ENCODE measurements at places on chromosomes 6 and 20. TPM values are rescaled to one million over a fixed set of nuclear protein-coding genes. Genes with fewer than 3 reads are reported as not detected.

The DZANK1 gene
- total RNA-seq = 6.5 TPM

- H3K27ac ChIP-seq = peak overlapping the region; percentile 18
- no peak for DNase-seq
- H3K27me3 ChIP-seq = no peaks in the 10 kb centered on the region
- no peaks in the 10 kb centered on the region for H3K36me3 ChIP-seq
These were observed 22.6 kb upstream of the BTN3A2 start for GRCh38 chr6:26342106-26343004.

GRCh38 chr6:113884011-113884410 is 26.9 kb downstream of the MARCKS start:
- no peak overlapping the region for H3K27ac ChIP-seq
- no peaks in the 10 kb centered on the region for H3K4me1 ChIP-seq
- DNase-seq = no peak
- H3K4me3 ChIP-seq = no peak overlapping the region
- H3K36me3 ChIP-seq = no peaks in the 10 kb centered on the region

GRCh38 chr6:85772641-85773040 is 130.0 kb upstream of the SYNCRIP start:
- H3K36me3 ChIP-seq = peaks cover 6% of the 10 kb centered on the region
- no peak for DNase-seq
- no peaks in the 10 kb centered on the region for H3K4me1 ChIP-seq
- H3K27ac ChIP-seq = no peak overlapping the region
- peaks cover 3% of the 10 kb centered on the region for H3K27me3 ChIP-seq

- H3K27me3 ChIP-seq = peaks cover 14% of the 10 kb centered on the region
- no peaks in the 10 kb centered on the region for H3K36me3 ChIP-seq
- DNase-seq = no peak
- no peaks in the 10 kb centered on the region for H3K4me1 ChIP-seq
- no peak overlapping the region for H3K4me3 ChIP-seq
These were observed 17.7 kb upstream of the STX16 start for GRCh38 chr20:58633161-58634053.

GRCh38 chr20:33630507-33630906 is 31.6 kb upstream of the C20orf144 start:
- no peak overlapping the region for H3K27ac ChIP-seq
- no peaks in the 10 kb centered on the region for H3K27me3 ChIP-seq
- H3K4me3 ChIP-seq = no peak overlapping the region
- H3K4me1 ChIP-seq = no peaks in the 10 kb centered on the region
- DNase-seq = no peak

The BLCAP gene
- total RNA-seq = 39.3 TPM

The DUSP15 gene
- not detected for total RNA-seq

- no peak for DNase-seq
- H3K4me3 ChIP-seq = no peak overlapping the region
- H3K27me3 ChIP-seq = no peaks in the 10 kb centered on the region
- no peaks in the 10 kb centered on the region for H3K36me3 ChIP-seq
These were observed 64.2 kb upstream of the SLC35B3 start for GRCh38 chr6:8499540-8499939.

- no peaks in the 10 kb centered on the region for H3K4me1 ChIP-seq
- no peak for DNase-seq
- H3K36me3 ChIP-seq = no peaks in the 10 kb centered on the region
These were observed 135.9 kb downstream of the MYLK4 start for GRCh38 chr6:2614846-2615245.

The TFAP2A gene
- total RNA-seq = 0.31 TPM

GRCh38 chr6:9977411-9977810 is 437.5 kb downstream of the TFAP2A start:
- H3K4me3 ChIP-seq = no peak overlapping the region
- DNase-seq = no peak
- no peaks in the 10 kb centered on the region for H3K36me3 ChIP-seq

The ME1 gene
- 1.3 TPM for total RNA-seq

The OPN5 gene
- not detected for total RNA-seq

DNA sequence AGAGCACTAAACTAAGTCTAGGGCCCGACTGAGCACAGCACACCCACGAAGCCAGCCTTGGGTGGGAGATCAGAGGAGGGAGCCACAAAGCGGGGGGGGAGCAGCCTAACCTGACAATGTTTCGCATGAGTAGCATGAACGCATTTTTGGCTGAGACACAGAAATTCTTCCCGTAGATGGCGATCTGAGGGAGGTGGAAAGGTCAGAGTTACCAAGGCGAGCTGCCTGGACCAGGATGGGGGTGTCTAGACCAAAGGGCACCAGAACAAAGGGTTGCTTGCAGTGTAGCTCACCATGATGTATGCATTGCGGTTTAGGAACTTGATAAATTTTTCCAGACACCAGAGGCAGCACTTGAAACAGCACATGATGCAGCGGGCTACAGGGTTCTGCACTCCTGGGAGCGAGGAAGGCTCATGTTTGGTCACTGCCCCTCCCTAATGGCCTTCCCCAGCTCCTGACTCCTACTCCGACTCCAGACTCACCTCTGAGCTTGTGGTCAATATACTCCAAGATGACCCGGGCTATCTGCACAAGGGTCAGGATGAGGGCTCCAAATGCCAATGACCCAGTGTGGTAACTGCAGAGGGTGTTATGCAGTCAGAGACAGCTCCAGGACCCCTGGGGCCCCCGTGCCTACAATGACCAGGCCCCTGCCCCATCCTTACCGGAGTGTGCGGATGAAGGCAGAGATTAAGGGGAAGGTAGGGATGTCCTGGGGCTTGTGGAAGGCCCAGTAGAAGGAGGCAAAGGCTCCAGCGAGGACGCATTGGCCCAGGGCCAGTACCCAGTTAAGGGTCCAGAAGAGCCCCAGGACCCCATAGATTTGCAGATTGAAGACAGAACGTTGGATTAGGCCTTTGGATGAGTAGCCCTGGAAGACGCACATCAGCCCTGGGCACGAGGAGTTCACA is 2.8 kb upstream of the NEU1 start:
- no peak for DNase-seq
- no peaks in the 10 kb centered on the region for H3K27me3 ChIP-seq
- no peak overlapping the region for H3K27ac ChIP-seq
- H3K4me3 ChIP-seq = no peak overlapping the region
- peaks cover 21% of the 10 kb centered on the region for H3K4me1 ChIP-seq

GRCh38 chr20:4999788-5000187 is 1.5 kb downstream of the SLC23A2 start:
- DNase-seq = no peak
- no peaks in the 10 kb centered on the region for H3K36me3 ChIP-seq
- H3K27ac ChIP-seq = peak overlapping the region; percentile 92
- peaks cover 25% of the 10 kb centered on the region for H3K4me1 ChIP-seq
- H3K27me3 ChIP-seq = no peaks in the 10 kb centered on the region

DNA sequence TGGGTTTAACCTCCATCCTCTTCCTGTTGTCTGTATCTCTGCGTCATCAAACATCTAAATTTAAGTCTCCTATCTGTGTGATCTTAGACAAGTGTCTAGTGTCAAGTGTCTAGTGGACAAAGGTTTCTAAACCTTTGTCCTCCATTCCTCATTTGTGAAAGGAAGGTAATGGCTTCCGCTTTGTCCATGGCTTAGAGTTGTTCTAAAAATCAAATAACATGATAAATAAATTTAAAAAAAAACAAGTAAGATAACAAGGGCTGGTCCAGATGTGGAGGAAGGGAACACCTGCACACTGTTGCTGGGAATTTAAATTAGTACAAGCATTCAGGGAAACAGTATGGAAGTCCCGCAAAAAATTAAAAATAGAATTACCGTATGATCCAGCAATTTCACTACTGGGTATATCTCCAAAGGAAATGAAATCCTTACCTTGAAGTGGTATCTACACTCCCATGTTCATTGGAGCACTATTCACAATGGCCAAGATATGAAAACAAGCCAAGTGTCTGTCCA is 17.6 kb upstream of the SERPINB1 start:
- no peak for DNase-seq
- H3K27me3 ChIP-seq = no peaks in the 10 kb centered on the region
- peak overlapping the region; percentile 94 for H3K4me3 ChIP-seq

DNA sequence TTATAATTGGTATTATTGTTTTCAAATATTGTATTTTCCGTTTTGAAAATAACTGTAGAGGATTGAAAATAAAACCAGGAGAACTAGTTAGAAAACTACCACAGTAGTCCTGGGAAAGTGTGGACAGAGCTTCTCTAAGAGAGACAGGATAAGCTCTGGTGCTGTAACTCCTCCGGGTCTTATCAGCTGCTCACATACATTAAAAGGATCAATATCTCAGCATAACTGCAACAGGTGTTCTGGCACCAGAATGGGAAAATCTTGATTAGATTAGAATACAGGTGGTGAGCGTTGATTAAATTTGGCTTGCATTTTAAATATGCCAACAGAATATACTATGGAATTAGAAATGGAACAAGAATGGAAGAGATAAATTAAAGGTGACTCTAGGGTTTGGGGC is 1138.9 kb upstream of the ADGRB3 start:
- H3K4me3 ChIP-seq = no peak overlapping the region
- no peak overlapping the region for H3K27ac ChIP-seq
- no peaks in the 10 kb centered on the region for H3K27me3 ChIP-seq
- H3K36me3 ChIP-seq = peaks cover 12% of the 10 kb centered on the region

DNA sequence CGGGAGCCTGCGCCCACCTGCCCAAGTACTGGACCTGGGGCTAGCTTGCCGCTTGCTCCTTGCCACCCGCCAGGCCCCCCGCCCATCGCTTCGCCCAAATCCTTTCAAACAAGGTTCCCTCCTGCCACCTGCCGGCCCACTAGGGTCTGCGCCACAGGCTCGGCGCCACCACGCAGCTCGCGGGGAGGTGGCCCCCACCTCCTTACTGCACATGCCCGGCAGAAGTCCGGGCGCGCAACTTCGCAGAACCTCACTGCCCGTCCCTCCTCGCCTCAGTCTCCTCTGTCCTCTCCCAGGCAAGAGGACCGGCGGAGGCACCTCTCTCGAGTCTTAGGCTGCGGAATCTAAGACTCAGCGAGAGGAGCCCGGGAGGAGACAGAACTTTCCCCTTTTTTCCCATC is 11.2 kb downstream of the GNAS-AS1 start:
- H3K27me3 ChIP-seq = peaks cover 6% of the 10 kb centered on the region
- H3K36me3 ChIP-seq = no peaks in the 10 kb centered on the region
- DNase-seq = no peak
- no peak overlapping the region for H3K27ac ChIP-seq
- no peak overlapping the region for H3K4me3 ChIP-seq
- no peaks in the 10 kb centered on the region for H3K4me1 ChIP-seq

The SIRPG gene
- total RNA-seq = 1.3 TPM

GRCh38 chr20:12057778-12058177 is 140.1 kb downstream of the BTBD3 start:
- H3K4me1 ChIP-seq = no peaks in the 10 kb centered on the region
- no peak overlapping the region for H3K27ac ChIP-seq
- no peak overlapping the region for H3K4me3 ChIP-seq
- no peak for DNase-seq
- peaks cover 6% of the 10 kb centered on the region for H3K36me3 ChIP-seq
- no peaks in the 10 kb centered on the region for H3K27me3 ChIP-seq

GRCh38 chr20:23187751-23188150 is 101.6 kb upstream of the CD93 start:
- peaks cover 7% of the 10 kb centered on the region for H3K27me3 ChIP-seq
- no peak for DNase-seq
- H3K4me3 ChIP-seq = no peak overlapping the region
- H3K27ac ChIP-seq = no peak overlapping the region
- no peaks in the 10 kb centered on the region for H3K36me3 ChIP-seq

GRCh38 chr20:57425150-57426013 is 34.2 kb downstream of the RBM38 start:
- peaks cover 5% of the 10 kb centered on the region for H3K27me3 ChIP-seq
- no peak overlapping the region for H3K27ac ChIP-seq
- no peak overlapping the region for H3K4me3 ChIP-seq
- H3K36me3 ChIP-seq = no peaks in the 10 kb centered on the region
- DNase-seq = no peak

DNA sequence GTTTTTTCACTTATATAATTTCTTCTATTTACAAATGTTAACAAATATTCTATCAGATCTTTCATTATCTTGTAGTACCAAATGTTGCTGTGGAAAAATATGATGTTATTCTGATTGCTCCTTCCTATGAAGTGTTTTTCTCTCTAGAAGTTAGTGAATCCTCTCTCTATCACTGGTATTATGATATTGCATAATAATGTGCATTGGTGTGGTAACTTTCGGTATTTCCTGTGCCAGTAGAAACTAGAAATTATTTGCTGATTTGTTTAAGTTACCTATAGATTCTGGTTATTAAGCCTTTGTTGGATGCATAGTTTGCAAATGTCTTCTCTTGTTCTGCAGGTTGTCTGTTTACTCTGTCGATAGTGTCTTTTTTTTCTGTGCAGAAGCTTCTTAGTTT is 342.5 kb downstream of the CENPW start:
- H3K4me3 ChIP-seq = no peak overlapping the region
- no peak overlapping the region for H3K27ac ChIP-seq
- no peaks in the 10 kb centered on the region for H3K36me3 ChIP-seq
- no peaks in the 10 kb centered on the region for H3K4me1 ChIP-seq

DNA sequence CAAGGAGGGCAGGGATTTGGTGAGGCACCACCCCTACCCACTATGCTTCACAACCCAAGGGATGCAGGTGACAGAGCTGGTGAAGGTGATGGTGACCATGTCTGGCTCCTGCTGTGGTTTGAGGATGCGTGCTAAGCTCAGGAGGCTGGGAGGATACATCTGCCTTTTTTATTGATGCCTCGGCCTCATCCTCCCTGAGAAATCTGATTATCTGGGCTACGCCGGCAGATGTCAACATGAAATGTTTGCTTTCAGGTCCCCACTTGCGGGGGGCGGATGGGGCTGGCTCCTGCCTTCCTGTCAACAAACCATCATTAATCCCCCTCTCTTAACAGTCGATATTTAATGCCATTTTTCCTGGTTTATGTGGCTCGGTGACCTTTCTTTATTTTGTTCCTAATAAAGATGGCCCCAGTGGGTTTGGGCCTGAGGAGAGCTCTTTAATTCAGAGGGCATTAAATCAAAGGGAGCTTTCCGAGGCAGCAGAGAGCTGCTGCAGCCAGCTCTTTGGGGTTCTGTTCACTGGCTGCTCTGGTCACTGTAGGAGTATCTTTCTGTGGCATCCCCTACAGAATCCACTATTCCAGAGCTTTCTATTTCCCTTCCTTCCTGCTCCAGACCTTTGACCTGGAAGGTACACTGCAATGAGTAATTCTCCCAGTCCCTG is 33.5 kb upstream of the LRFN2 start:
- H3K36me3 ChIP-seq = no peaks in the 10 kb centered on the region
- no peak overlapping the region for H3K27ac ChIP-seq
- no peak overlapping the region for H3K4me3 ChIP-seq
- DNase-seq = no peak
- no peaks in the 10 kb centered on the region for H3K4me1 ChIP-seq
- H3K27me3 ChIP-seq = peaks cover 44% of the 10 kb centered on the region

The ARMC2 gene
- 0.83 TPM for total RNA-seq

Data from natural killer cell treated with Interleukin-12 subunit alpha and Interleukin-12 subunit beta and Interleukin-15 and Interleukin-18, amount 100 ng/mL, for 72 hours (primary cell).